ENCODE measurements at places on chromosomes 3 and 15. TPM values are rescaled to one million over a fixed set of nuclear protein-coding genes. Genes with fewer than 3 reads are reported as not detected.

Gene ZBED2
- 6.8 TPM for total RNA-seq

Gene FETUB
- not detected for total RNA-seq

Gene MESP2
- total RNA-seq, result 0.40 TPM

Gene FAM81A
- total RNA-seq, result 1.2 TPM

Gene GABRR3
- not detected for total RNA-seq

Gene FRMD5
- 0.20 TPM for total RNA-seq

Gene UNC13C
- 0.04 TPM for total RNA-seq

Data from esophagus mucosa (tissue), 1 donor.